ENCODE measurements at places on chromosomes 7 and 10.
A peak's percentile ranks its signal among the peaks of the same experiment; 100 is the strongest.

DNA sequence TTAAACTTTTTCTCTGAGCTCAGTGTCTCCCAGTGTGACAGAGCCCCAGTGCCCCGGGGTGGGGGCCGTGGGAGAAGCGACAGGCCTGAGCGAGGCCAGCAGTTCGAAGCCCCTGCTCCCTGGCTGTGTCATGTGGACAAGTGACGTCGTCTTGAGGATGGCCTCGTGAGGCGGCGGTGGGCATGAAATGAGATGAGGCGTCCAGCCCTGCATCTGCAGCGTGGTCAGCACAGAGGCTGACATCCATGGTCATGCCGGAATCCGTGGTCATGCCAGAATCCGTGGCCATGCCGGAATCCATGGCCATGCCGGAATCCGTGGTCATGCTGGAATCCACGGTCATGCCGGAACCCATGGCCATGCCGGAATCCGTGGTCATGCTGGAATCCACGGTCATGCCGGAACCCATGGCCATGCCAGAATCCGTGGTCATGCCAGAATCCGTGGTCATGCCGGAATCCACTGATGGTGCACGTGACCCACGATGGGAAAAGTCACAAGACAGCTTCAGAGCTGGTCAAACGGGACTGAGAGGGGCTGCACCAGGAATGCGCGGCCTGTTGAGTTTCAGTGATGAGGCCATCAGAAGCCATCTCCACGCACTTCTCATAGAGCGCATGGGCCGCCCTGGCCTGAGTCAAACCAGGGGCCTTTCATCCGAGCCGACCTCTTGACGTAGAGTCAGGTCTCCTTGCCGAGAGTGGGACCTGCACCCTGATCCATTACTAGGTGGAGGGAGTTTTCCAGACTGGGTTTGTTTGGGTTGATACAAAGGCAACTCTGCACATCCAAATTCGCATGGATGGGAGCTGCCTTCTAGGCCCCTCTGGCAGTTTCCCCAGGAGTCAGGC is 342.5 kb downstream of the PTPRN2 start:
- DNase-seq, result no peak

- DNase-seq, result no peak
Observed at GRCh38 chr7:105345725-105346124, 43.0 kb downstream of the SRPK2 start.

DNA sequence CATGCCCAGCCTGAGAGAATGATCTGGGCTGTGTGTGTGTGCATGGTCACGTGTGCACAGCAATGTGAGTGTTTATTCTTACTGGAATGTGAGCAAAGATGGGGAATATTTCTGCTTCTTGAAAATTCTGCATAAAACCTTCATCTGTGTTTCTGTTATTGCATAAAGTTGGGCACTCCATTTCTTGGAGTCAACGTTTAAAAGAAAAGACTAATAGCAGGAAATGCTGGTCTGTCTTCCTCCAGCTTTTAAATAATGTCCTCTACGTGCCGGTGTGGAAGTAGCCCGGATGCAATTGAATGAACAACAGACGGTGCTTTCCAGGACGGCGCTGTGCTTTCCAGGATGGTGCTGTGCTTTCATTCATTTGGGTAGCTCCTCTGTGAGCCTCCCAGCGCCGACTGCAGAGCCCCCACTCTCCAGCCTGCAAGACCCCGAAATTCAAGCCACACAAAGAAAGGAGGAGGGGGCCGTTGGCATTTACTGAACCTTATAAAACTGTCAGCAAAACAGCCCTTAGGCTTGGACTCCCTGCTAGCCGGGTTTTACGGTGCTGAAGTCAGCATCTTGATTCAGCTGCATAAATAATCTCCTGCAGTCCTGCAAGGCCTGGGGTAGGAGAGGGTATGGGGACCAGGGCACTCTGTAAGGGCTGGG is 158.2 kb upstream of the PRKCQ start:
- DNase-seq, result no peak

- peak; percentile 74 for DNase-seq
Observed at GRCh38 chr10:62545160-62546066, 171.2 kb downstream of the ZNF365 start.

GRCh38 chr7:45684910-45685618 is 110.9 kb downstream of the ADCY1 start:
- DNase-seq, result no peak

GRCh38 chr7:43114458-43114780 is 2.0 kb downstream of the HECW1 start:
- DNase-seq, result no peak

- no peak for DNase-seq
Observed at GRCh38 chr7:141397236-141398163, 153.7 kb upstream of the AGK start.

- DNase-seq, result no peak
Observed at GRCh38 chr10:54961040-54961439, 160.0 kb upstream of the PCDH15 start.

GRCh38 chr10:74824184-74824899 is 2.1 kb upstream of the KAT6B start:
- no peak for DNase-seq

GRCh38 chr7:155002411-155003091 is 373 bp downstream of the PAXIP1 start:
- DNase-seq, result no peak

DNA sequence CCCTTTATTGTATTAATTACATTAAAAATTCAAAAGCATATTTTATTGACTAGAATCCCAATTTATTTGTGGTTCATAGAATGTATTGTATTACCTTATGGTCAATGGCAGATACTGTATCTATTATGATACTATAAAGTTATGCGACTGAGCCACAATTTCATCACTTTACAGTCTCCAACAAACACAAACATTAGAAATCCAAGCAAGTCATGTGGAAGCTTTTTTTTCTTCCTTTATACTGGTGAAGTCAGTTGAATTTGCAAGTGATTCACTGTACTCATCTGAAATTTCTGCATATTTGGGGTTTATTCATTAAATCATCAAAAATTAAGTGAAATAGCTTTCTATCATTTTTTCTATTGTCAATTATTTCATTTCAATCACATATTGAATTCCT is 54.3 kb downstream of the BMPER start:
- DNase-seq, result no peak

DNA sequence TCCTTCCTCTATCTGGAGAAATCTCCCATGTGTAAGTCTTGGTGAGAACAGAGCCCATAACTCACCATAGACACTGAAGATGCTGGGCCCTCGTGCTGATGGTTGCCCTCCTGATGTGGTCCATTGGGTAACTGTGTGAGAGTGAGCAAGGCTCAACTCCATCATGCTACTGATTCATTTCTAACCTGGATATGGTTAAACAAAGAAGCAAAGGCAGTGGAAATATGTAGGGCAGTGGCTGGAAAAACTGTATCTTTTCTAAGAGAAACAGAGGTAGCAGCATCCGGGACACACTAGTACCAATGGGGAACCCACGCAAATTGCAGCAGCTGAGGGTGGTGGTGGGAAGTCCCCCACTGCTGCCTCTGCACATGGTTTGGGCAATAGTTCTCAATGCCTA is 221.7 kb downstream of the KLF6 start:
- no peak for DNase-seq

DNA sequence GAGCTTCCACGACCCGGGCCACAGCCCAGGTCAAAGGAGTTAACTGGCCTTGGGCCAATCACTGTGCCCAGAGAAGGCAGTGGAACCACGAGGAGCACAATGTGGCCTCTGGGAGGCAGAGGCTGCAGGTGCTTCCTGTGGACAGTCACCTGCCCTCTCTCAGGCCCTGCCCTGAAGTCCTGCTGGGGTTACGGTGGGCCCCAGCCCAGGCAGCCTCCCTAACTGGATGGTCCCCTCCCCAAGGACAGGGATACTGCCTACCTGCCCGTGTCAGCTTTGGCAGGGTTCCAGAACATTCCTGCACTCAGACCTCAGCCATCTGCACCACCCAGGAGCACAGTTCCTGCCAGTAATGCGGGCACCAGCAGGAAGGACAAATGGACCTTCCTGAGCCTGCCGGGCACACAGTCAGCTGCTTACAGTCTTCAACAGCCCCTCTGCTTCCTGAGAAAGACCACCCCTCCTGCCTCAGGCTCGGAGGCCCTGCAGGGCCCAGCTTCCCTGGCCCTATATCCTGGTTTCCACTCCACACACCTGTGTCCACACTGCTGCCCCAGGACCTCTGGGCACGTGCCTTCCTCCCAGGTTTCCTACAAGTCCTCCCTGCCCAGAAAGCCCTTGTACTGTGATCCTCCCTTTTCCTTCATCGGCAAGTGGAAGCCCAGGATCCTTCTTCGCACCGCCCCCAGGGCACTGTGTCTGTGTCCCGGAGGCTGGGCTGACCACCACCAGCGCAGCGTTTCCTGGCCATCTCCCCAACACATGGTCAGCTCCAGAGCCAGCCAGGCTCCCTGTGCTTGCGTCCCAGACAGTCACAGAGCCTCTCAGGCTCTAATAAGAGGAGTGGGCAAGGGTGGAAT is 23.3 kb downstream of the WDR86 start:
- no peak for DNase-seq

- DNase-seq, result no peak
Observed at GRCh38 chr10:34955391-34955790, 134.8 kb downstream of the CUL2 start.
